ENCODE measurements at places on chromosomes 6 and 20. TPM values are rescaled to one million over a fixed set of nuclear protein-coding genes. Genes with fewer than 3 reads are reported as not detected.

The SALL4 gene
- not detected for total RNA-seq

The ERVFRD-1 gene
- not detected for total RNA-seq

The NMBR gene
- not detected for total RNA-seq

The MUC21 gene
- not detected for total RNA-seq

The TBC1D20 gene
- total RNA-seq, result 29.4 TPM

The SLC22A7 gene
- not detected for total RNA-seq

The JPH2 gene
- total RNA-seq, result 133 TPM

The KCNQ5 gene
- 2.4 TPM for total RNA-seq

The TMEM170B gene
- total RNA-seq, result 10.8 TPM

The CCN6 gene
- total RNA-seq, result not detected

The KIF25 gene
- not detected for total RNA-seq

The PM20D2 gene
- total RNA-seq, result 13.2 TPM

The MDFI gene
- 14.4 TPM for total RNA-seq

The GRM1 gene
- total RNA-seq, result not detected

The ZNF391 gene
- total RNA-seq, result 10.1 TPM

The ZSCAN12 gene
- 5.6 TPM for total RNA-seq

The FAM83B gene
- 3.6 TPM for total RNA-seq

The DEFB128 gene
- not detected for total RNA-seq

The CPNE5 gene
- 12.9 TPM for total RNA-seq

The ADGB gene
- total RNA-seq, result not detected

The THBD gene
- total RNA-seq, result 8.6 TPM

The RPL10A gene
- total RNA-seq, result 4,161 TPM

The FOXC1 gene
- 3.0 TPM for total RNA-seq

The RHAG gene
- total RNA-seq, result not detected

The MUCL3 gene
- not detected for total RNA-seq

The PDE10A gene
- 13.0 TPM for total RNA-seq

The KCNQ2 gene
- not detected for total RNA-seq

The TTK gene
- total RNA-seq, result 20.0 TPM

All from uterus (tissue), 4 donors.